ENCODE measurements at places on chromosomes 3 and 15.
A peak's percentile ranks its signal among the peaks of the same experiment; 100 is the strongest.

GRCh38 chr3:46733026-46733800 lies 15.5 kb upstream of the PRSS50 start:
- DNase-seq: no peak

GRCh38 chr3:77871436-77871835 lies 831.5 kb downstream of the ROBO2 start:
- no peak for DNase-seq

DNA sequence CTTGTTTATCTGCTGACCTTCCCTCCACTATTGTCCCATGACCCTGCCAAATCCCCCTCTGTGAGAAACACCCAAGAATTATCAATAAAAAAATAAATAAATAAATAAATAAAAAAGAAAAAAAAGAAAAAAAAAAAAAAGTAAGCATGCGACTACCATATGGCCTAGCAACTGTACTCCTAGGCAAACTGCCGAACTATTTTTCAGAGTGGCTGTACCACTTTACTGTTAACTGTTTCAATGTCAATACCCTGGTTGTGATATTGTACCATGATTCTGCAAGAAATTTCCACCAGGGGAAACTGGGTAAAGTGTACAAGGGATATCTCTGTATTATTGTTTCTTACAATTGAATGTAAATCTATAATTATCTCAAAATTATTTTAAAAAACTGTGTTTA lies 41.3 kb upstream of the MAP4 start:
- no peak for DNase-seq

DNA sequence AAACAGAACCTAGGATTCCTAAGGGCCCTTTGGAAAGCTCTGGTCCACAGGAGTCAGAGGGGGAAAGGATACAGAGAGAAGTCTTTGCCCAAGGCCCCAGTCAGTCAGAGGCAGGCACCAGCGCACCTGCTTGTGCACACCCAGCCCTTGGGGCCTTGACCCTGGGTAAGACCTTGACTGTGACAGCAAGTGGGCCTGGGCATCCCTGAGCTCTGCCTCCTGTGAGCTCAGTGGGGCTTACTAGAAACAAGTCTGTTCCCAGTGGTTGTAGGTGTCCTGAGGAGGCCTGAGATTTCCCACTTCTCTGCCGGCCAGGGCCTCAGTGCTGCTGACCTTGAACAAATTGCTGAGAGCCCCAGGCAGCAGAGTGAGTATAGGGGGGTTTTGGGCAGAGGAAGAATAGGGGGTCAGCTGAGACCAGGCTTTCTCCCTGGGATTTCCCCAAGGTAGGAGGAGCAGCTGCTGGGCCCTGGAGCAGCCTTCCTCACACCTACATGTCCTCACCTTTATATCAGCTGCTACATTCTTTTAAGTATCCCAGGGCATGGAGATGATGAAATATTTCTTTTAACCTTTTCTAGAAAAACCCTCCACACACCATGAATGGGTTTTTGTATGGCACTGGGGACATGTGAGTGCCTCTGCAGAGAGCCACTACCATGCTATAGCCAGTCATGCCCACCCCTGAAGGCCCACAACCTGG lies 9.7 kb upstream of the DAG1 start:
- no peak for DNase-seq

- no peak for DNase-seq
These were observed 89.5 kb downstream of the DCLK3 start for GRCh38 chr3:36674816-36675215.

DNA sequence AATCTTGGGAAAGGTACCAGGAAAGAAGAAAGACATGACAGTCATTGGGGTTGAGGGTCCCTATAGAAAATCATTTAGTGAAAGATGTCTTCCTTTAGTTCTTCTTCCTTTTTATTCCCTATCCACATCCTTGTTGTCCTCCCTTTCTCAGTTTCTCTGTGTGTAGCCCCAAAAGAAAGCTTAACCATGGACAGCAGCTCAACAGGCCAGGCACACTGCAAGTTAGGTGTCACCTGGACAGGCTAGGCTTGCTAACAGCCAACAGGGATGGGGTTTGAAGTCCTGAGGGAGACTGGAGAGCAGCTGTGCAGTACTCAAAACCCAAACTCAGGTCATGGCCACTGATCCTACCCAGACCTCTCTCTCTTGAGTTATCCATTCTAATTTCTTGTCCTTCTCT lies 543.1 kb downstream of the TUSC7 start:
- no peak for DNase-seq

DNA sequence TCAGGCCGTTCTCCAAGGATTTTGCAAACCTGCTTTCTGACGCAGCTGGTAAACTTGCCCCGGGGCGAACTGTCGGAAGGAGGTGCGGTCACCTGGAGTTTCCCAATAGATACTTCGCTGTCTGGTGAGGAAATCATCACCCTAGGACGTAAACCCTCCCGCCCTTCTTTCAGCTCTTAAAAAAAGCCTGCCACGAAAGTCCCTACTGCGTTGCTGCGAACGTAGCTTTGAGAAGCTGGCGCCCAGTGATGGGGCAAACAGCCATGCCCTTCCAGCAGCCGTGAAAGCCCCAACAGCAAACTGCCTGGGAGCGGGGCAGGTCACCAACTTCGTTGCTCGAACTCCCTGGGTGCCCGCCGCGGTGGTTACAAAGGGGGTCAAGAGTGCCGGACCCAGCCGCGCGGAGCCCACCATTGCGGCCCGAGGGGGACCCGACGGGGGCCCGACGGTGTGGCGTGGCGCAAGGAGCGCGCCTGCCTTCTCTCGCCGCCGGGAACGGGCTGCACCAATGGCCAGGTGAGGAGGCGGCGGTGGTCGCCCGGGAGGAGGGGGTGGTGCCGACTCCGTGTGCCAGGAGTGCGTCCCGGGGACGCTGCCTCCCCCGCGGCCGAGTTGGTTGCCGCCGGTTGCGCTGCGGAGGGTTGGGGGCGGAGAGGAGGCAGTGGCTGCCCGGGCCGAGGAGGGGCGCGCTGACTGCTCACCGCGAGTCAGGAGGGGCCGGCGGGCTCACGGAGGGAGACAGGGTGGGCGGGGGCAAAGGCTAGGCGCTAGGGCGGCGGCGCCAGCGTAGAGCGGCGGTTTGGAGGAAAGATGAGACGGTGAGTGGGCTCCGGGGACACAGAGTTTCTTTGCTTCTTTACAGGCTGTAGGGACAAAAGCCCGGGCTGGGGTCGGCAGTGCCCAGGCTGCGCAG lies at the start of gene PHLDB2:
Gene PHLDB2 (plus strand): TSS at position 205 of the 913 bp plus-strand sequence. CDS start 24,813 bp downstream, outside the sequence.
- DNase-seq: no peak

GRCh38 chr3:94061297-94061696 lies 1.4 kb downstream of the DHFR2 start:
- no peak for DNase-seq

DNA sequence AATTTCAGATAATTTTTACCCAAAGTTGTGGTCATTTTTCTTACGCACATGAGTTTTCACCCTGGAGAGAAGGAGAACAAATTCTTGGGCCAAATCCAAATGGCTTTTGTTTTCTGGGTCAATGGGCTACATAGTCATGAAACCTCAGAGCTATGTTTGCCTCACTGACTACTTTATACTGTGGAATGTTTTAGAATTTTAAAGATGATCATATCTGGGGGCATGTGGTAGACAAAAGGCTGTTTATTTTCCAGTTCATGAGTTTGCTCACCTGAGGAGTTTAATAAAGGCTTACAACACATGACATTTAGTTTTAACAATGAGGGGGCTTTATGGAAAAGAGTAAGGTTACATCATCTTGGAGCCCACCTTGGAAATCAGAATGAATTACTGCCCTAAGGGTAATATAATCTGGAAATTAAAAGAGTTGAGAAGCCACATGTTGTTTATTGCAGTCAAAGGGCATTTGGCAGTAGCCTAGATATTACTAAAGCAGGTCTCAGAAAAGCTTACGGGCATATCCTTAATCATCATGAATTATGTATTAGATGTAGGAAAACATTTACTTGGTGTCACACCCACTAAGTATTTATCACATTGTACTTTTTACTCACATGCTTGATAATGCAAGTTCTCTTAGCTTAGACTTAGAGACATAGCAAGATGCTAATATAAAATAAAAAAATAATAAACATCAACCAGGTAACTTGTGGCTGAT lies 466.1 kb downstream of the EDEM1 start:
- DNase-seq: no peak

- DNase-seq: no peak
These were observed 141.8 kb downstream of the XXYLT1 start for GRCh38 chr3:195129072-195129643.

GRCh38 chr15:91853948-91854638 lies 585 bp downstream of the SLCO3A1 start:
- no peak for DNase-seq

DNA sequence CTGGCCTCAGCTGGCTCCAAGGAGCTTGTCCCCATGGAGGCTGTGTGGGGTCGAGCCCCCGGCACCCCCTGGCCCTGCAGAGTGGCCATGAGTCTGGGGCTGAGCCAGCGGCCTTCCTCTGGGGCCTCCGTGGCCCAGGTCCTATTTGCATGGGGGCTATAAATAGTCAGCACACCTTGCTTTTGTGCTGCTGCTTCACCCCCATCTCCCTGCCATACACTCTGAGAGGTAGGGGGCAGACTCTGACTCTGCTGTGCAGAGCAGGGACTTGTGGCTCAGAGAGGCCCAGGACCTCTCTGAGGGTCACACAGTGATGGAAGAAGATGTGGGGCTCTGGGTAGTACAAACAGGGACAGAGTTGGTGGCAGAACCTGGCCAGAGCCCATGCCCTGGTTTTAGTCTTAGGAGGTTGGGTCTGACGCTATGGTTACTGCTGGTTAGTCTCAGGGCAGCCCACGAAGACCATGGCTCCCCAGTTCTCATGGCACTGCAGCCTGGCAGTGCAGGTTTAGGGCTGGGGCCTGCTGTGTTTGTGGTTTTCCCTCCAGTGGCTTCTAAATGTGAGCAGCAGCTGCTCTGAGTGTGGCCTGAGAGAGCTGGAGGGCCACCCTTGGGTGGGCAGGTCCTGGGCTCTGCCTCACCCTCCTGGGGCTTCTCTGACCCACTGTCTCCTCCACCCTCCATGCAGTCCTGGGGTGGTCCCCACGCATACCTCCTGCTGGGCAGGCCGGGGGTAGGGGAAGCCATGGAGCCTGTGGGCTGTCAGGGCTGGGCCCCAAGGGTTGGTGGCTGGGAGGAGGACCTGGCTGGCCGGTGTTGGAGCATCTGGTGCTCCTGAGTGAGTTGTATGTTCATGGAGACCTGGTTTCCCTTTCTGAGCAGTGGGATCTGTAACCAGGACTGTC lies 13.6 kb downstream of the PRKCD start:
- DNase-seq: no peak

DNA sequence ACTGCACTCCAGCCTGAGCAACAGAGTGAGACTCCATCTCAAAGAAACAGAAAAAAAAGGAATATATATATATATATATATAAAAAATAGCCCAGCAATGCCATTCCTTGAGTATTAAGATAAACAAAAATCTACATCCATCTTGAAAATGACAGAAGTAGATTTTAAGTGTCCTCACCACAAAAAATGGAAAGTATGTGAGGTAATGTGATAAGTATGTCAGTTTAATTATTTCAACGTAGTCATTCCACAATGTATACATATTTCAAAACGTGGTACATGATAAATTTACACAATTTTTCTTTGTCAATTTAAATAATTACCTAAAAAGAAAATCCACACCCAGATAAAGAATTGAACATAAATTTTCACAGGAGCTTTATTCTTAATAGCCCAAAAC lies 54.9 kb downstream of the HCN4 start:
- DNase-seq: no peak

- DNase-seq: no peak
These were observed 412.3 kb downstream of the OXSM start for GRCh38 chr3:26202169-26202568.

GRCh38 chr15:32030795-32031194 lies 480 bp downstream of the CHRNA7 start:
- DNase-seq: no peak

DNA sequence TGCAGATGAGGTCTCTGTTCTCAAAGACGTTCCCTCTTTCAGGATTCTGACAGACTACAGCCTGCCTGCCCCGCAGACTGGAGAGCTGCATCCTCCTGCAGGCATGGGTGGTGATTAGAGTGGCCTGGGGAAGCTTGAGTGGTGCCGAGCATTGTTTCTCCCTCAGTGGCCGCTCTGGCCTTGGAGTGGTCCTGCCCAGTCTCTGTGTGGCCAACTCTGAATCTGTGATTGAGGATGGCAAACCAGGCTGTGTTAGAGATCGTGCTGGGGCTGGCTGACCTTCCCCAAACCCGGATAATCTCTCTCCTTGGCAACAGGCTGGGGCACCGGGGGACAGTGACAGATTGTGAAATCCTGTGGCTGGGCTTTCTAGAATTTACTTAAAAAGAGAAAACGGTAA lies 11.0 kb upstream of the ADCY5 start:
- DNase-seq: peak; percentile 33

- no peak for DNase-seq
These were observed 27.9 kb downstream of the EIF1B start for GRCh38 chr3:40337136-40338108.

DNA sequence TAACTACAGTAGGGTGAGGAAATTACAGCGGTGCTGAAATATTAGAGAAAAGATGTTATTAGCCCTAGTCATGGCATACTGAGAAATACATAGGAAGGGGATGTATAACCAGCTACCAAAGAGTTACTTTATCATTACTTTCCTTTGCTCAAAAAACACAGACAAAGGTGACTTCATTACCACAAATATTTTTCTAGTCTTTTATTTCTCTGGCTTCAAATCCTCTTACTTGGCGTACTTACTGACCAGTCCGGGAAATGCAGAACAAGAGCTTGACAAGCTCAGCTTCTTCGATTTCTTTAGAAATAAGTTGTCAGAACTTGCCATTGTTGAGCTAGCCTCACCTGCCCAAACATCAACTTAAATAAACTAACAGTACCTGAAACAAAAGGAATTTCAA lies 142.1 kb upstream of the TMCO5A start:
- no peak for DNase-seq

DNA sequence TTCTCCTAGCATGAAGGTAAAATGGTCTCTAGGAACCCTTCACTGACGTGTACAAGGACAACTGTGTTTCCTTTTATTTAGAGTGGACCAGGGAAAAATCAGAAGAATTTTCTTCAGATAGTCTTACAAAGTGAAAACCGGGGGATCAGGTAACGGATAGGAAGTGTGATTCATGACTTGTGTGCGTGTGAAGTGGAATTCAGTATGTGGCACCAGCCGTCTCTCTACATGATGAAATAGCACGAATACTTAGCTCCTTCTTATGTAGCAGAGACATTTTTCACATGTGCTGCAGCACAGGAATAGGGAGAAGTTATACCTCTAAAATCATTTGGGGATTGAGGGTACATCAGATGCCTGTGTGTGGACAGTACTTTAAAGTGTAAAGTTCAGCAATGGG lies 159.2 kb downstream of the MEX3B start:
- DNase-seq: no peak

- no peak for DNase-seq
These were observed 139.4 kb downstream of the BBX start for GRCh38 chr3:107662124-107662507.

- DNase-seq: no peak
These were observed at the start of gene ARL14 for GRCh38 chr3:160676547-160677303. Gene ARL14, plus strand, starts transcription at chr3:160677160. Its CDS starts 187 bp downstream, at chr3:160677347.

GRCh38 chr3:119647843-119648575 lies 12.4 kb downstream of the POPDC2 start:
- DNase-seq: no peak

DNA sequence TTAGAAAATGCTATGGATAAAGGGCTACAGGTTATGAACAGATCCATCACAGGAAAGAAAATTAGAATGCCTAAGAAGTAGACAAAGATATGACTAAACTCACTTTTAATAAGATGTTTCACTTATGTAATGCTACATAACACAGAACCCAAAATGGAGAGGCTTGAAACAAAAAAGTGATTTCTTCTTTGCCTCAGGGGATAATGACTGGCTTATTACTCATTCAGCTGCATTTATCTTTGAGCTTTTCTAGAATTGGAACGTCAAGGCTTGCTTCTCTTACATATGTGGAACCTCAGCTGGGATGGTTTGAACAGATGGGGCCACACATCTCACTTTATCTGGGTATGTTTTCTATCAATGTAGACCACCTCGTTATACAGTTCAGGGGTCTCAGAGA lies 120.6 kb upstream of the EPHA3 start:
- no peak for DNase-seq
